ENCODE measurements at places on chromosomes 16 and 17. TPM values are rescaled to one million over a fixed set of nuclear protein-coding genes. Genes with fewer than 3 reads are reported as not detected.

DNA sequence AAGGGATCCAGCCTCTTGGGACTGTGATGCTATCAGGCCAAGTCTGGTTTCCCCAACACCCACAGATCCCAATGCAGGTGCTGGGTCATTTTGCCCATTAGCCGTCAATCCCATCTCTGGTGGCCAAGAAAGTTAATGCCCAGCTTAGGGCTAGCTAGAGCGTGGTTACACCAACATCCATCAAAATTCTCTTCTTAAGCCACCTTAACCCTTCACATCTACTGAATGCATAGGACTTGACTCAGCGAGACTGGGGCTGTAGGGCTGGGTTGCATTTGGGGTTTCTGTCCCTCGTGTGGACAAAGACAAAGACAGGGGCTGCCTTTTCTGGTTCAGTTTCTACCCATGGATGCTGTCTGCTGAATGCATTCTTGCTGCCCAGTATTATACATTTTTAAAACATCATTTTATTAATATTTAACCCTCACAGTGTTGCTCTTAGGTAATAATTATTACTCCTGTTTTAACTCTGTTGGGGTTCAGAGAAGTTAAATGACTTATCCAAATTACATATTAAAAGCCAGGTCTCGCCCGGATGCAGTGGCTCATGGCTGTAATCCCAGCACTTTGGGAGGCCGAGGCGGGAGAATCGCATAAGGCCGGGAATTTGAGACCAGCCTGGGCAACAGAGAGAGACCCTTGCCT is 141.1 kb upstream of the NOL11 start:
- H3K4me3 ChIP-seq = no peak overlapping the region
- no peaks in the 10 kb centered on the region for H3K27me3 ChIP-seq
- H3K4me1 ChIP-seq = peaks cover 4% of the 10 kb centered on the region
- H3K36me3 ChIP-seq = peaks cover 7% of the 10 kb centered on the region

DNA sequence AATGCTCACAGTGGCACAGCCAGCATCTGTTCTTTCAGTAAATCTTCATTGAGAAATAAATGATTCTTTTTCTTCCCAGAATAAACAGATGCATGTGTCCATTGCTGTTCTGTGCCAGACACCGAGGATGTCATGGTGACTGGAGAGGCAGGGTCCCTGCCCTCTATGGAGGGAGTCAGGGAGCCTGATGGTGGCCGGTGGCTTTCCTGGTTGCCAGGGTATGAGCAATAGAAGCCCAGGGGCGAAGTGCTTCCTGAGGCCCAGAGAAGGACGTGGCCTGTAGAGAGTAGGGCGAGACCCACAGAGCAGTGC is 29.9 kb upstream of the NUDT16L1 start:
- no peak for DNase-seq
- peaks cover 47% of the 10 kb centered on the region for H3K4me1 ChIP-seq
- H3K27ac ChIP-seq = peak overlapping the region; percentile 88
- H3K36me3 ChIP-seq = peaks cover 25% of the 10 kb centered on the region

DNA sequence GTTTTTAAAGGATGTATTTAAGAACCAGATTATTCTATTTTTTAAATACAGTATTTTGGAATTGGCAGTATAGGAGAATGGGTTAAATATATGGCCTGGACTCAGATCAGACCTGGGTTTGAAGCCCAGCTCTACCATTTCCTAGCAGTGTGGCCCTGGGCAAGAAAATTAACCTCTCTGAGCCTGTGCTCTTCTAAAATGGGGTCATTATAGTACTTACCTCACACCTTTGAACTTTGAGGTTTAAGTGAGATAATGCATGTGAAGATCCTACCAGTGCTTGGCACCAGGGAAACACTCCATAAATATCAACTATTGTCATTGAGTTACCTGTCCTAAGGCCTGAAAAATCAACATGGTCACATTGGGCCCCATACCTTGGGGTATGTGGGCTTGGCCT is 93.4 kb upstream of the WSB1 start:
- H3K4me1 ChIP-seq = peaks cover 4% of the 10 kb centered on the region
- no peak overlapping the region for H3K27ac ChIP-seq
- DNase-seq = no peak
- no peaks in the 10 kb centered on the region for H3K36me3 ChIP-seq
- no peak overlapping the region for H3K4me3 ChIP-seq

GRCh38 chr17:78337244-78338109 is 22.4 kb downstream of the SOCS3 start:
- H3K27ac ChIP-seq = no peak overlapping the region
- peaks cover 6% of the 10 kb centered on the region for H3K27me3 ChIP-seq
- peaks cover 30% of the 10 kb centered on the region for H3K4me1 ChIP-seq
- H3K4me3 ChIP-seq = no peak overlapping the region

DNA sequence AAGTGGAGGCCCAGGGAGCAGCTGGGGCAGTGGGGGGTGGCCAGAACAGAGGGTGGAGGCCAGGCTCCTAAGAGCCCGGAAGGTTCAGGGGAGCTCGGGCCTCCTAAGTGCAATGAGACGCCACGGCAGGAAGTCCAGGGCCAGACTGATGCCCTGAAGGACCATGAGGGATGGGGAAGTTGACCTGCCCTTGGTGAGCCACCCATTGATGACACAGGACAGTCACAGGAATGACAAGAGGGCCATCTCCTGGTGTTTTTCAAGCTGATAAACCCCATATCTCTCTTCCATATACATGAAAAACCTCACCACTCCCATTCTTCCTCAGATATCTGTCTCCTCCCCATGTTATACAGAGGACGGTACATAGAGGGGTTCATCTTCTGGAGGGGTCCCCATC is 5.8 kb upstream of the MRPL58 start:
- H3K27me3 ChIP-seq = no peaks in the 10 kb centered on the region
- H3K4me1 ChIP-seq = peaks cover 8% of the 10 kb centered on the region
- no peak overlapping the region for H3K27ac ChIP-seq
- no peaks in the 10 kb centered on the region for H3K36me3 ChIP-seq
- no peak for DNase-seq

DNA sequence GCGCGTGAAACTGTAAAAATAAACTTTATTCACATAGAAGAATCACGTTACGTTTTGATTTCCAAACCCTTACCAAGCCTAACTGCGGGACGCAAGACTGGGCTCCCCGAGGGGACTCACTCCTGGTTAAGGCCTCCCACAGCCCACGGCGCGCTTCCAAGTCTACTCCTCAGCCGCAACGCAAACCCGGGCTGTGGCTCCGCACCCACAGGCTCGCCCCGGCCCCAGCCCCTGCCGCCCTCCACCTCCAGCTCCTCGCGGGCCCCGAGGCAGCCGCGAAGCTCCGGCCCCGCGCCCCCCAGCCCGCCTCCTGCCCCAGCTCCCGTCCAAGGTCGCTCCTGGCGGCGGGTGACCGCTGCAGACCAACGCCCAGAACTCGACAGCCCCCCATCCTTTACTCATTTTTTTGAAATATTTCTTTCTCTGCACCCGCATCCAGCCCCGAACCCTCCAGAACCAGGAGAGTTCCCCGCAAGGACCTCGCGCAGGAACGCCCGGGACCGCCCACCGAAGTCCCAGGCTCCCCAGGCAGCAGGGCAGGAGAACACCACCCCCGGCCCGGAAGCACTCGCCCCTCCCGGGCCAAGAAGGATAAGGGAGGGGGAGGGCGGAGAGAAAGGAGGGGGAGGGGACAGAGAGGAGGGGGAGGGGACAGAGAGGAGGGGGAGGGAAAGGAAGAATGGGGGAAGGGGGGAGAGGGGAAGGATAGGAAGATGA is 912 bp downstream of the USP22 start:
- no peaks in the 10 kb centered on the region for H3K27me3 ChIP-seq
- H3K27ac ChIP-seq = peak overlapping the region; percentile 98
- peaks cover 19% of the 10 kb centered on the region for H3K36me3 ChIP-seq
- peaks cover 33% of the 10 kb centered on the region for H3K4me1 ChIP-seq

- no peak overlapping the region for H3K27ac ChIP-seq
- DNase-seq = no peak
- peaks cover 72% of the 10 kb centered on the region for H3K4me1 ChIP-seq
- no peak overlapping the region for H3K4me3 ChIP-seq
- H3K27me3 ChIP-seq = no peaks in the 10 kb centered on the region
Measured at GRCh38 chr16:89354325-89354724, 136.0 kb downstream of the ANKRD11 start.

DNA sequence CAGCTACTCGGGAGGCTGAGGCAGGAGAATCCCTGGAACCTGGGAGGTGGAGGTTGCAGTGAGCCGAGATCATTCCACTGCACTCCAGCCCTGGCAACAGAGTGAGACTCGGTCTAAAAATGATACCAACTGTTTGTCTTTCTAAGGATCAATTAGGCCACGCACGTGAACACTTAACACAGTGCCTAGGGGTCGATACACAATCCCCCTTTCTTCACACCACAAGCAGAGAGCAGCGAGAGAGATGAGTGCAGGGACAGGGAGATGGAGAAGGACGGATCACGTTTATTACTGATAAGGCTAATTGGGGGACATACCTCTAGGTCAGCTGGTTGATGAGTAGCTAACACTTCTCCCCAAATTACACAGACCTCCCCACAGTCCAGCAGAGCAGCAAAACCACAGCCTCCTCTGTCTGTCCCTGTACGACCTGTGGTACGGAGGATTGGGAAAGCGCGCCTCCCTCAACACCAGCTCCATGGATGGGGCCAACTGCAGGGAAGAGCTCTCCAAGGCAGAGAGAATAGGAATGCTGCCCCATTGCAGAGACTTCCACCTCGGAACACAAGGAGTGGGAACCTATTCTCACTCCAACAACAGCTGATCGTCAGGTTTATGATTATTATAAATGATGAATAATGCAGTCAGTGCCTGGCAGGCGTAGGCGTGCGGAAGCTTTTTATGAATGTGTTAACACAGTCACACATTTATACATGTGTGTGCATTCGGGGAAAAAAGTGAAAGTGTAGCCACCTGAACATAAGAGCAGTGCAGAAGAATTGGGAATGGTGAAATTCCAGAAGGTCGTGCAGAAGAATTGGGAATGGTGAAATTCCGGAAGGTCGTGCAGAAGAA is 155.1 kb downstream of the C16orf95 start:
- H3K4me3 ChIP-seq = no peak overlapping the region
- H3K27me3 ChIP-seq = no peaks in the 10 kb centered on the region
- peak; percentile 59 for DNase-seq
- no peaks in the 10 kb centered on the region for H3K36me3 ChIP-seq

DNA sequence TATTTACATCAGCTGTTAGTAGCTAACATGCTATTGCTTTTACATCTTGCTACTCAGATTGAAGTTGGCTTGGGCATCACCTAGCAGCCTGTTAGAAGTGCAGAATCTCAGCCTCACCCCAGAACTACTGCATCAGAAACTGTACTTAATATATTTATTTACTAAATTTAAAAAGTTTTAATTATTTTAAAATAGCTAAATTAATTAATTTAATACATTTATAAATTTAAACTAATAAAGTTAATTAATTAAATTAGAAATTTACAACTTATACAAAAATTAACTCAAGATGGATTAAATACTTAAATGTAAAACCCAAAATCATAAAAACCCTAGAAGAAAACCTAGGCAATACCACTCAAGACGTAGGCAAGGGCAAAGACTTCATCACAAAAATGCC is 38.9 kb upstream of the GNA13 start:
- H3K4me1 ChIP-seq = peaks cover 11% of the 10 kb centered on the region
- DNase-seq = no peak
- peaks cover 15% of the 10 kb centered on the region for H3K27me3 ChIP-seq
- H3K27ac ChIP-seq = no peak overlapping the region
- H3K36me3 ChIP-seq = no peaks in the 10 kb centered on the region

GRCh38 chr17:44931376-44931775 is 16.1 kb upstream of the GFAP start:
- H3K27me3 ChIP-seq = no peaks in the 10 kb centered on the region
- H3K4me1 ChIP-seq = peaks cover 2% of the 10 kb centered on the region
- H3K36me3 ChIP-seq = peaks cover 66% of the 10 kb centered on the region
- H3K4me3 ChIP-seq = no peak overlapping the region
- DNase-seq = no peak

DNA sequence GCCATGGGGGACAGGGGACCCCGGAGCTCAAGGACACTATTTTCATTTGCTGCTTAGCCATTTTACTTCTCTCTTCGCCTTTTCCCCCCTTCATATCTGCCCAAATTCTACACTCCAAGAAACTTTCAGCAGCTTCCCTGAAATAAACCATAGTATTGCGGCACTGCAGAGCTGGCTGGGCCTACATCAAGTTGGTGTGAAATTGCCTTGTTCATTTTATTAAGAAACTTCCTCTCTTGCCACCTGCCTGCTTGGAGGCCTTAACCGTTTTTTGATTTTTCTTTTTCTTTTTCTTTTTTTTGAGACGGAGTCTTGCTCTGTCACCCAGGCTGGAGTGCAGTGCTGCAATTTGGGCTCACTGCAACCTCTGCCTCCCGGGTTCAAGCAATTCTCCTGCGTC is 7.4 kb upstream of the CPNE2 start:
- H3K36me3 ChIP-seq = peaks cover 13% of the 10 kb centered on the region
- H3K4me1 ChIP-seq = peaks cover 4% of the 10 kb centered on the region
- no peak overlapping the region for H3K27ac ChIP-seq
- no peak for DNase-seq

DNA sequence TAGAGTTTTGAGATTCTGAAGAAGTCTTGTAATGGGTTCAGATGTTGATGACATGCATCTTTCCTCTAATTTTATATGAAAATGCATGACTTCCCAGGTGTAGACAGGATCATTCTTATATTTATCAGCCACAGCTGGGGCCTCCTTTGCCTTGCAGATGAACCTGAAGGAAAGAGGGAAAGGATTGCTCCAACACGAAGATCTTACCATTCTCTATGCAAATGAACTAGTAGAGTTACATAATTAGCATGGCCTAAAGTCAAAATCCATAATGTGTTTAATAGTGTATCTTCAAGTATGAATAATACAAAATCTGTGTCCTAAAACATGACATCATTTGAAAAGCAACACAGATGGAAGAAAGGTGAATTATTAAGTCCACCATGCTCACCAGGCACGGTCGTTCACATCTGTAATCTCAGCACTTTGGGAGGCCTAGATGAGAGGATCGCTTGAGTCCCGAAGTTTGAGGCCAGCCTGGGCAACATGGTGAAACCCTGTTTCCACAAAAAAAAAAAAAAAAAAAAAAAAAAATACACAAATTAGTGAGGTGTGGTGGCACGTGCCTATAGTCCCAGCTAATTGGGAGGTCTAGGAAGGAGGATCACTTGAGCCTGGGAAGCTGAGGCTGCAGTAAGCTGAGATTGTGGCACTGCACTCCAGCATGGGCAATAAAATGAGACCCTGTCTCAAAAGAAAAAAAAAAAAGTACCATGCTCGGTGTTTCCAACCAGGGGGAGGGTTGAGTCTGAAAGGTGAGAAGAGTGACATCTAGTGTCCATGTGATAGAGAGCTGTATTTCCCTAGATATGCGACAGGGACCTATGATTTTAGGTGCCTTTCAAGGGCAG is 6.3 kb downstream of the VWA3A start:
- H3K27me3 ChIP-seq = peaks cover 10% of the 10 kb centered on the region
- DNase-seq = peak; percentile 71
- no peak overlapping the region for H3K27ac ChIP-seq
- H3K4me3 ChIP-seq = no peak overlapping the region
- no peaks in the 10 kb centered on the region for H3K4me1 ChIP-seq
- no peaks in the 10 kb centered on the region for H3K36me3 ChIP-seq

The ATF7IP2 gene
- 23.4 TPM for total RNA-seq

The TPSD1 gene
- total RNA-seq = not detected

The LPCAT2 gene
- 1.8 TPM for total RNA-seq

The METTL9 gene
- total RNA-seq = 66.7 TPM

The HP gene
- not detected for total RNA-seq

The KRT222 gene
- total RNA-seq = not detected

The CIBAR2 gene
- not detected for total RNA-seq

Measured in activated CD4-positive, alpha-beta T cell treated with anti-CD3 and anti-CD28 coated beads, Interleukin-2, amount 10 ng/mL, durations not matched to agents 24 days and 14 days (primary cell).